ENCODE measurements at places on chromosomes 7 and 10.

- peak; percentile 62 for DNase-seq
Observed at GRCh38 chr7:69256634-69257081, 341.6 kb upstream of the AUTS2 start.

DNA sequence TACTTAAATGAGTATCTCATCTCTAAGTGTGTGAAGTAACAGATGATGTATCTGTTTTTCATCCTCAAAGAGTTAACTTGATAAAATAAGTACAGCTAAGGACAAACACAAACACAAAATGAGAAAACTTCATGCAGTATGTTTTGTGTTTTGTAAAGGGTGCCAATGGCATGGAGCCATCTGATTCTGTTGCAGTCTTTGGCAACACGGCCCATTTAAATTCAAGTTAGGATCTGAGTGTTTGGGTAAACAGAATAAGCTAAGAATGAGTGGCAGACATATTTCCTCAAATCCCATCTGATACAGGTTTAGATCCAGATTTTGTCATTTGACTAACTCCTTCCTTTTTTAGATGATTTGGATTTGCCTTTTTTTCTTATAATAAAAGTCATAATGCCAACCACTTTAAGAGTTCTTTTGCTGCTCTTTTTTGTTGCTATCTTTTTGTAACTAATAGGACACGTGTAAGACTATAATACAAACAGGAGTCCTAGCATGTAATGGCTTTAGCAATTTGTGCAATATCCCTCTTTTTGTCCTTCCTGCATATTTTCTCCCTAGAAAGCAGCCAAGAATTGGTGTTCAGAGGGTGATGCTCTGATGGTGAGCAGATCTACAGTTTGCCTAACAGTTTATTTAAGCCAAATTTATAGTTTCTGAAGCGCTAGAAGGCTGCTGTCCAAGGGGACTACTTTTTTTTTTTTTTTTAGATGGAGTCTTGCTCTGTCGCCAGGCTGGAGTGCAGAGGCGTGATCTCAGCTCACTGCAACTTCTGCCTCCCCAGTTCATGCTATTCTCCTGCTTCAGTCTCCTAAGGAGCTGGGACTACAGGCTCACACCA lies 18.9 kb upstream of the ACTA2 start:
- no peak for DNase-seq

- no peak for DNase-seq
Observed at GRCh38 chr10:132957981-132958882, 15.9 kb upstream of the CFAP46 start.

DNA sequence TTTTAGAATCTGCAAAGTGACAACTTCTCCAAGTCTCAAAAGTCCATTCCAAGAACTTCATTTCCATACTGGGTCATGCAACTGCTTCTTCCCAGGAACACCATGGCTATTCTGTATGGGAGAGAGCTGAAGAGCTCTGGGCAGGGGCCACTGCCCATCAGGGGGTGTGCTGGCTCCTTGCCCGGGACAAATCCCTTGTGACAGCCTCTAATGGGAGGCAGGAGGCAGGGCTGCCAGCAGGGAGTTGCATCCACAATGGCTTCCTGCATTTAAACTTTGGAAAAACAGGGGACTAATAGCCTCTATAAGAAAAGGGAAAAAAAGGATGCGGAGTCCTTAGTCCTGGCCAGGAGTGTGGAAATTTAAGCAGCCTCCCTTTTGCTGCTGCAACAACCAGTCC lies 18.4 kb upstream of the FRMD4A start:
- no peak for DNase-seq

DNA sequence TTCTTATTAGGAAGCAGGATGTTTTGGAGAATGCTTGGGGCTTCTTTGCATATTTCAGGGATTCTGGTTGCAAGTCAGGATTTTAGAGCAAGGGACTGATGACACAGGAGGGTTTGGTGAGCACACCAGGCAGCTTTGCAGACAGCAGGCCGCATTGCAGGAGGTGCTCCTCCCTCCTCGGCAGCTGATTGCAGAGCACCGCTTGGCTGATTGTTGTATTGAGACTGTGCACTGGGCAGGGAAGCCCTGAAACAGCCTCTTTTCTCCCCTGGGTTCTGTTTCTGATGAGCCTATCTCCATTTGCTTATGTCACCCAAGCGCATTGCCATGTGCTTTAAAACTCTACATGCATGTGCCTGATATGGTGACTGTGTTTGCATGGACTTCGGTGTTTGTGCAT lies 769.6 kb downstream of the GRID1 start:
- no peak for DNase-seq

DNA sequence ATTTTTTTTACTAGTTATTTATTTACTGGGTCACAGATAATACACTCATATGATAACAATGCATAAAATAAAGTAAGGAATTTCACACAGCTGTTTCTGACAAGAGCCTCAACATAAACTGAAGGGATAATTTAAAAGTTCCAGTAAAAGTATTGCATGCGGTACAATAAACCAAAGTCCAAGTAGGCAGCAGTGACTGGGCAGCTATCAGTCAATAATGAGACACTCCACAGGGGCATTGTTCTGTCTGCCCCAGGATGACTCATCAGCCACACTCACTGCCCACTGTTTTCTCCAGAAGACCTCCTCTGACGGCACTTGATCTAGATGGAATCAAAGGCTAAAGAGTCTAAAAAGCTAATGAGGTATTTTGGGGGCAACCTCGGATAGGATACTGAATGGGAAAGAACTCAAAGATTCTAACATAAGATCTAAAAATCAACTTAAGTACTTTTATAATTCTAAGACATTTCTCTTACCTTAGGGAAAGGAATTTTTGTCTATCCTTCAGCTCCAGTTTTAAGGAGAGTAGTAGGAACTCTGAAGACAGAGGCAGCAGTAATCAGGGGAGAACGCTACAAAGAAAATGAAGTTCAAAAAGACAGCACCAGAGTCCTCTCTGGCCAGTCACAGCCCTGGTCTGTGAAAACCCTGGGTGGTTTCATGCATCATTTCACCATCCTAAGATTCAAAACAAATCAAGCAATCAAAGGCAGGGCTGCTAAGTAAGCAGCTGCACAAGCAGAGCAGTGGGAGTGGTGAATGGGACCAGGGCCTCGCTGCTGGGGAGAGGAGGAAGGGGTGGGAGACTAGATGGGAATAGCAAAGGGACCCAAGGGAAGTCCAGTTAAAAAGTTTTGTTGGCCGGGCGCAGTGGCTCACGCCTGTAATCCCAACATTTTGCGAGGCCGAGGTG lies 175.1 kb downstream of the AVL9 start:
- DNase-seq, result no peak

- no peak for DNase-seq
Observed at GRCh38 chr7:28687537-28687936, 270.6 kb downstream of the TRIL start.

- DNase-seq, result peak; percentile 62
Observed at GRCh38 chr10:11177926-11178471, 160.3 kb downstream of the CELF2 start.

DNA sequence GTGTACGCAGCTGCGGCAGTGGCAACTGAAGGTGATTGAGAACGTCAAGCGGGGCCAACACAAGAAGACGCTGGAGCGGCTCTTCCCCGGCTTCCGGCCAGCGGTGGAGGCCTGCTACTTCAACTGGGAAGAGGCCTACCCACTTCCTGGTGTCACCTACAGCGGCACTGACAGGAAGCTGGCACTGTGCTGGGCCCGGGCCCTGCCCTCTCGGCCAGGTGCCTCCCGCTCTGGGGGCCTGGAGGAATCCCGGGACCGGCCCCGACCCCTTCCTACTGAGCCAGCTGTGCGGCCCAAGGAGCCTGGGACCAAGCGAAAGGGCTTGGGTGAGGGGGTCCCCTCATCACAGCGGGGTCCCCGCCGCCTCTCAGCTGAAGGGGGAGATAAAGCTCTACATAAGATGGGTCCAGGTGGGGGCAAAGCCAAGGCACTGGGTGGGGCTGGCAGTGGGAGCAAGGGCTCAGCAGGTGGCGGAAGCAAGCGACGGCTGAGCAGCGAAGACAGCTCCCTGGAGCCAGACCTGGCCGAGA lies 6.5 kb downstream of the ZSWIM8 start:
- peak; percentile 22 for DNase-seq

DNA sequence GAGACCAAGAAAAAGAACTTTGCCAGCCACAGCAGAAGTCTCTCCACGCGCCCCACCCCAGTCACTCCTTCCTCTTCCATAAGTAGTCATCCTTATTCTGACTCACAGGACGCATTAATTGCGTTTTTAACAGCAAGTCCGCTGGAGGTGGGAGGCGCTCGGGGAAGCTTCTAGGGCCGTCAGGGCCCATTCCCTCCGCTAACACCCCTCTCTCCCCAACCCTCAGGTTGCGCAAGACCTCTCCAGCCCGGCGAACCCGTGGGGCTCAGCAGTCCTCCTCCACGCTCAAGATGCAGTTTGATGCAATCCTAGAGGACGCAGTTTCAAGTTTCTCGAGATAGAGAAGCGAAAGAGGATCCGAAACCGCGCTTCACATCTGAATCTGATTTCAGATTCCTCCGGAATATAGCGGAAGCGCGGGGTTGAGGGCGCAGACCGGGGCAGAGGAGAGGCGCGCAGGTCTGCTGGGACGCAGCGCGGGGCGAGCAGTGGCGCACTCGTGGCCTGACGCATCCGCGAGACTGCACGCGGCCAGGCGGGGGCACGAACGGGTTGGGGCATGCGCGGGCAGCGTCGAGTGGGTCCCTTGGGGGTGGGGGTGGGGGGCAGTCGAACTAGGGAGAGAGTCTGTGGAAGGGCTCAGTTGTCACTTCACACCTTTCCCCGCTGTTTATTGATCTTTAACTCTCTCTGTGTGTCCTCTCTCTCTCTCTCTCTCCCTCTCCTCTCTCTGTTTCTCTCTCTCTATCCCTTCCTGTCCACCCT lies 37.8 kb upstream of the PSAP start:
- DNase-seq, result peak; percentile 86

DNA sequence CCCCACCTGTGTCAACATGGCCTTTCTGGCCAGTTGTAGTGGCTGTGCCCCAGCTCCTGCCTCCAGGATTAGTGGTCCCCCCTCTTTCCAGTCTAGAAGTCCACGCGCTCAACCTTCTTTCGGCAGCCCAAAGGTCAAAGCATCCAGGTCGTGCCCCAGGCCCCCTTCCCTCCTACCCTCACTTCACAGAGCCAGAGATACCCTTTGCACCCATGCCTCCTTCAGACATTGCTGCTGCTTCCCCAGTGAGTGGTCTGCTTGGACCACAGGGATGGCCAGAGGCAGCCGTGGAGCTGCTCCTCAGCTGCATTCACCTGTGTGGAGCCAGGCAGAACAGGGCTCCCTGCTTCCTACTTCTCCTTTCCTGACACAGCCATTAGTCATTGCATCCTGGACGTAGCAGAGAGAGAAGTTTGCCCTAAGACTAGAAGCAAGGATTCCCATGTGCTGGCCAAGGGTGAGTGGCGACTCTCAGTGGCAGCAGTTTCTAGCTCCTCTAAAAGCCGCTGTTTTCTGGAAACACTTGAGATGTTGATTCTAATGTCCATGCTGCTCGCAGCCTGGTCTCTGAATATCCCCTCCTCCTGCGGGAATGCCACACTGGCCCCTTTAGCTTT lies 243.1 kb upstream of the SHH start:
- DNase-seq, result no peak

GRCh38 chr10:88392222-88392621 lies 190.9 kb downstream of the RNLS start:
- DNase-seq, result no peak

GRCh38 chr10:15775513-15775912 lies 55.8 kb upstream of the ITGA8 start:
- no peak for DNase-seq

DNA sequence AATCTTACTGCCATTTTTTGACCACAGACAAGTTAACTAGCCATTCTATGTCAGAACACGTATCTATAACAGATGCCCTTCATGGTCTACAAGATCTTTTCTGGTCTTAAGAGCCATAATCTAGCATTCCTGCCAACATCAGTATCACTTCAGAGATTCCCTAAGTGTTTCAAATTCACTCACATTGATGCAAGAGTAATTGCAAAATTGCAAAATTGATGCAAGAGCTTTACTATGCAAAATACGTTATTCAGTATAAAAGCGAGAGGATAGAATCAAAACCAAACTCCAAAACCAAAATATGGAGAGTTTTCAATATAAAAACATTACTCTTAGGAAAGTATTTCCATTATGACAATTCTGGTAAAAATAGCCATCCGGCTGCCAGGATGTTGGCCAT lies 38.1 kb upstream of the PPP1R17 start:
- no peak for DNase-seq

GRCh38 chr7:13181216-13181615 lies 493.8 kb downstream of the ARL4A start:
- no peak for DNase-seq

DNA sequence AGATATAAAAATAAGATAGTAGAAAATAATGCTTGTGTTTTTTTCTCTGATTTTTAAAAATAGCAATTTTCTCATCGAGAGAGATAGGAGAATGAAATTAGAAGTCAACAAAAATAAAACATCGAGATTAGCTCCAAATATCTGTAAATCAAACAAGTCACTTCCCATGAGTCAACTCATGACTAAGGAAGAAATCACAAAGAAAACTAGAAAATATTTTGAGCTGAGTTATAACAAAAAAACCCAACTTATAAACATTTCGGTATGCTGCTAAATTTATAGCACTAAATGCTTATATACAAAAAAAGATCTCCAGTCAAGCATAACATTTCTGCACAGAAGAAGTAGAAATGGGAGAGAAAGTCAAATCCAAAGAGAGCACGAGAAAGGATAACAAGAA lies 140.1 kb downstream of the ITGA8 start:
- no peak for DNase-seq

- no peak for DNase-seq
Observed at GRCh38 chr7:15204421-15204820, 301.9 kb upstream of the DGKB start.

- no peak for DNase-seq
Observed at GRCh38 chr7:146375170-146375569, 258.6 kb downstream of the CNTNAP2 start.

DNA sequence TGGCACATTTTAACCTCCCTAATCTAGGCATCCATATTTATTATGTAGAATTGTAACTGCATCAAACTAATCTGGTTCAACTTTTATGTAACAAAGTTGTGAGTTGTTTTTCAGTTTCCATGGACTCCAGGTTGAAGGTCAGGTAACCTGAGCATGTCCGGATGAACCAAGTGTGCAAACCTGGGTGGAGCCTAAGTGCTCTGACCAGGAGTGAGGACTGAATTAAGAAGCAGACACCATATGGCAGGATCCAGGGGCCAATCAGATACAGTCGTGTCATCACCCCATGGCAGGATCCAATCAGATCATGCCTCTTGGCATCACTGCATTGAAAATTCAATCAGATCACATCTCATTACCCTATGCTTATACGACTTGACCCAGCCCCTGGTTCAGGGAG lies 41.2 kb upstream of the PHYHIPL start:
- DNase-seq, result no peak
